ELR (cell line): ENCODE measurements at places on chromosomes 11 and 22.

GRCh38 chr11:134454146-134454690 is 42.2 kb upstream of the B3GAT1 start:
- no peak for DNase-seq

DNA sequence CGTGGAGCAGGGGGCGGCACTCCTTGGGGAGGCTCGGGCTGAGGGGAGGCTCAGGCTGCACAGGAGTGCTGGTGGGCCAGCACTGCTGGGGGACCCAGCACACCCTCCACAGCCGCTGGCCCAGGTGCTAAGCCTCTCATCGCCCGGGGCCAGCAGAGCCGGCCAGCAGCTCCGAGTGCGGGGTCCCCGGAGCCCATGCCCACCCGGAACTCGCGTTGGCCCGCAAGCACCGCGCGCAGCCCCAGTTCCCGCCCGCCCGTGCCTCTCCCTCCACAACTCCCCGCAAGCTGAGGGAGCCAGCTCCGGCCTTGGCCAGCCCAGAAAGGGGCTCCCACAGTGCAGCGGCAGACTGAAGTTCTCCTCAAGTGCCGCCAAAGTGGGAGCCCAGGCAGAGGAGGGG is 2266.8 kb downstream of the LRRC4C start:
- no peak for DNase-seq

GRCh38 chr11:34204396-34205279 is 99.2 kb downstream of the NAT10 start:
- peak; percentile 84 for DNase-seq

GRCh38 chr11:110422306-110422905 is 7.3 kb upstream of the FDX1 start:
- no peak for DNase-seq

DNA sequence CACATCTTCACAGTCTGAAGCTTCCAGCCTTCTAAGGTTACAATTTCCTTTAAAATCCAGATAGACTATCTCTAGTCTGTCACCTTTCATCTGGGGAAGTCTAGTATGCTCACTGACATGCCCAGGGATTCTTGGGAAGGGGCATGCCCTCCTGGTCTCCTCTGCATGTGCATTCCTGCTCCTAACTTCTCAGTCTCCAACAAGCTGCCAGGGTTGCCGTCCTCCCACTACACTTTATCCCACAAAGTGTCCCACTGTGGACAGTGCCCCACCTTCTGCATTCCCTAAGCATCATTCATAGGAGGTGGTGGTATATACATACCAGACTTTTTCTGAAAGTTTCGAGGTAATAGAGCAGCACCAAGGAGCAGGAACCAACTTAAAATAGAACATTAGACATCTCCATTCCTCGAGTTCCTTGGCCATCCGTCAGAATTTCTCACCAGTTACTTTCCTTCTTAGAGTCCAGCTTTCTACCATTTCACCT is 28.7 kb downstream of the EIF3F start:
- DNase-seq, result peak; percentile 53

- DNase-seq, result peak; percentile 43
Observed at GRCh38 chr11:65556470-65557279, 1.5 kb downstream of the LTBP3 start.

- DNase-seq, result no peak
Observed at GRCh38 chr11:74322667-74323066, 11.2 kb upstream of the P4HA3 start.

GRCh38 chr22:33240888-33241475 is 182.8 kb upstream of the SYN3 start:
- DNase-seq, result no peak

- no peak for DNase-seq
Observed at GRCh38 chr11:46894506-46894905, 23.8 kb downstream of the LRP4 start.

- no peak for DNase-seq
Observed at GRCh38 chr11:65557280-65558001, 718 bp downstream of the LTBP3 start.

GRCh38 chr22:22932512-22932941 is 44.9 kb downstream of the IGLL5 start:
- no peak for DNase-seq

DNA sequence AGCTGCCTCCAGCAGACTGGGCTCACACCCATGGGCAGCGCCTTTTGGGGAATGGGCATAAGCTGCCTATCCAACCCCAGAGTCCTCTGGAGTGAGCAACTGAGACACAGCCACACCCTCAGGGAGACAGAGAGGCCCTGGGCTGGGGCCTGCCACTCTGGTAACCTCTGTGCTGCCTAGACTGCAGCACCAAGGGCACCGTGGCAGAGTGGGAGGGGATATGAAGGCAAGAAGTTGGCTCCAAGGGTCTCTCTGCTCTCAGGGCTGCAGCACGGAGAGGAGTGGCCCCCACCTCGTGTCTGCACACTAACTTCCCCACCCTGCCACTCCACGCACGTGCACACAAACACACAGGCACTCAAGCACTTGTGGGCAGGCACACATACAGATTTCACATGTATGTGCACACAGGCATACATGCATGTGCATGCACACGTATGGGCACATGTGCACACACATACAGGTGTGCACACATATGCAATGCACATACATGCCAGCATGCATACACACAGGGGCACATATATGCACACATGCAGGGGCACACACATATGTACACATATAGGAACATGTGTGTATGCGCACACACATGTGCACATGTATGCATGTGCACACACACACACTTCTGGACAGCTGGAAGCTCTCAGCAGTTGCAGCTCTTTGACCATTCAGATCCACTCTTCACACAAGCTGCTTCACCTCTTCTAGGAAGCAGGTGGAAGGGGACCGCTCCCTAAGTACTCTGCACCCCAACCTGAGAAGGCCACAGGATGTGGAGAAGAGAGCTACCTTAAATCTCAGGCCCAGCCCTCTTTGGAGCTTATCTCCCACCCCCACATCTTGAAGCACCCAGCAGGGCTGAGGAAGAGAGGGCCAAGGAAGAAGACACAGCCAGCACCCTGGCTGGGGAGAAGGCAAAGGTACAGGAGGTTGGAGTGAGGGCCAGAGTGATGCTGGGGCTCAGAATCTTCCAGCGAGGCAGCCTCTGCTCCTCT is 4.3 kb downstream of the IGSF9B start:
- DNase-seq, result no peak

DNA sequence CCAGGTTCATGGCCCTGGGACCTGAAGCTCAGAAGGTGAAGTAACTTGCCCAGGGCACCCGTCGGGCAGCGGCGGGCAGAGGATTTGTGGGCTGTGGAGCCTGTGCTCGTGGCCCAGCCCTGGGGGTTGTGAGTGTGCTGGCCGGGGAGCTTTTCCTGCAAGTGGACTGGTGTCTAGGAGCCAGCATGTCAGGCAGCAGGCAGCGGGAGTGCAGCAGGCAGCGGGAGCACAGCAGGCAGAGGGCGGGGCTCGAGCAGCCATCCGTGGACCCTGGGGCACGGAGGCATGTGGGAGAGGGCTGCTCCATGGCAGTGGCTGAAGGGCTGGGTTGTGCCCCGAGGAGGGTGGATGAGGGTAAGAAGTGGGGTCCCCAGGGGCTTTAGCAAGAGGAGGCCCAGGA is 72.7 kb upstream of the PPP6R3 start:
- no peak for DNase-seq

DNA sequence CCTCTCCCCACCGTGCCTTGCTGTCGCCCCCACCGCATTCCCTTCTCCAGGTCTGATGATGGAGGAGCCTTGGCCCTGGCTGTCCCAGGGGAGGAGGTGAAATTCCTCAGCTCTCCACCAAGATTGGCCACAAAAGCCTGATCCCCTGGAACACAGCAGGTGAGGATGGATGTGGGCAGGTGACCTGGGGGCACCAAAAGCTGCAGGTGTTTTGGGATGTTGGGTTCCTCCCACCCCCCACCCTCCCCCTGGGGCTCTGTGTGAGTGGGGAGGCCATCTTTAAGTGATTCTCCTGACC is 639 bp downstream of the TRIOBP start:
- no peak for DNase-seq

DNA sequence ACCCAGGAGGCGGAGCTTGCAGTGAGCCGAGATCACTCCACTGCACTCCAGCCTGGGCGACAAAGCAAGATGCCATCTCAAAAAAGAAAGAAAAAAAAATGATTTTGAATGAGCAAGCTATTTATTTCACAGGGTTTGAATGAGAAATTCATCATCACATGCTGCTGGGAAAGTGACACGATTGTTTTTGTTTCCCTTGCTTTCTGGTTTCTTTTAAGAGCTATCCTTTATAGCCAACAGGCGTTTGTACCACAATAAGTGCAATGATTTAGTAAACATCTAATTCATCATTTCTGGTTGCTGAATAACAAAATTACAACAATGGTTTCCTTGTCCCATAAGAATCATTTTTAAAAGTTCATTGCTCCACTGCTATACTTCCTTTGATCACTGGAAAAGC is 129.9 kb downstream of the GUCY1A2 start:
- no peak for DNase-seq

GRCh38 chr11:110200241-110200640 is 96.2 kb downstream of the RDX start:
- peak; percentile 63 for DNase-seq

DNA sequence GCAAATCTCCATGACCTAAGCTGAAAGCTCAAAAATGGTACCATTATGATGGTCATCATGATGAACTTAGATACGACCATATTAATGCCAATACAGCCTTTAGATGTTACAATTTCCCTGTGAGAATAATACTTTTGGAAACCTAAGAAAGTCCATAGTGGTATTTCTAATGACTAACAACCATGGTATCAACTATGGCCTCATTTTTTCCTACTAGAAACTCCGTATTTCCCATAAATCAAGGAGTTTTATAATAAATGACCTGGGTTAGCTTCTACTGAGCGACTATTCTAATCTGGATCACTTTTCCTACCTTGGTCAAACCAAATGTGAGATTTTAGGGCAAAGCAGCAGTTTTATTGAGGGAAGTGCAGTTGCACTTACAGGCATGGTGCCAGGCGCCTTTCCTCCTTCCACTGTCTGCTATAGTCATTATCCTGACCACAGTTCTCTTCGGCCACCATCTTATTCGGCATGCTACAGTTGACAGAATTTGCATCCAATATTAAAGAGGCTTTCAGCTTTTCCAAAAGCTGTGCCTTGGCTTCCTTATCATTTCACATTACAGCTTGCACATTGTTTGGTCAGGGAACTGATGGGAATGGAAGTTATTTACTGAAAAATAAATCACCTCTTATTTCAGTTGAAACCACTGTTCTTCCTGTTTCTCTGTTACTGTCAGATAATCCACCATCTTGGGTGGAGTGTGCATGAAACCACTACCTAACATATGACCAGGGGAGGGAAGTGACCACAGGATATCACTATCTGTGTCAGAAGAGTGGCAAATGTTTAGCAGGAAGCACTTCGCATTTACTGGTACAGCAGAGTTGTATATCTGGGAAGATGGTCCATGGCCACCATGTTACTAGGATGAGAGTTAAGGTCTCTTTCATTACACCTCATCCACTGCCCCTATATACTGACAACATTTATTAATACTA is 74.5 kb upstream of the PICALM start:
- DNase-seq, result no peak

DNA sequence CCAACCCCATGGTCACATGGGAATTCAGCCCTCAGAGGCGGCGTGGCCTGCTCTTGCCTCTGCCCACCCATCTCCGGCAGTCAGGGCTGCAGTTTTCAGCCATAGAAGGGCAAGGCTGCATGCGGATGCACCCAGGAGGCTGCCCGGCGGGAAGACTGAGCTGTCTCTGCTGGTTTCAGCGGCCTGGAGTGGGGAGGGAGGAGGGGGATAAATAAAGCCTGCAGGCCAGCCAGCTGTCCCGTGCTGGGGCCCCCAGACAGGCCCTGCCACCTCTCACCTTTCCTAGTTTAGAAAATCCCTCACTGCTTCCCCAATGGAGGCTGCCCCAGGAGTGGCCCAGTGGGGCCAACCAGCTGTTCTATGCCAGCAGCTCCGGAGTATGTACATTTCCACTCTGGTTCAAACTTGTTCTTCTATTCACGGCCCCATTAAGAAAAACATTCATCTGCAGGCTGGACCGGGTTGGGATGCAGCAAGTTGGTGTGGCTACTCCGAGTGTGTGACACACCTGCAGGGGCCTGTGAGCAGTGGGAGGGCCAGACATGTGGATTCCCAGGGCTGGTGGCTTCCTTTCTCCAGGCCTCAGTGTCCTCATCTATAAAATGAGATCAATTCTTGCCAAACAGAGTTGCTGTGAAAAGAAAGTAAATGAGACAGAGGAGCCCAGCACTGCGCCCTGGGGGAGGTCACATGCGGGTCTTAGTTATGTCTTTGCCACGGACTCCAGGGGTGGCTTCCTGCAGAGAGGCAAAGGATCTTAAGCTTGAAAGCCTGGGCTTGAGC is 5.0 kb downstream of the MICALL1 start:
- DNase-seq, result no peak

GRCh38 chr22:23844739-23845202 is 6.0 kb upstream of the DERL3 start:
- no peak for DNase-seq

DNA sequence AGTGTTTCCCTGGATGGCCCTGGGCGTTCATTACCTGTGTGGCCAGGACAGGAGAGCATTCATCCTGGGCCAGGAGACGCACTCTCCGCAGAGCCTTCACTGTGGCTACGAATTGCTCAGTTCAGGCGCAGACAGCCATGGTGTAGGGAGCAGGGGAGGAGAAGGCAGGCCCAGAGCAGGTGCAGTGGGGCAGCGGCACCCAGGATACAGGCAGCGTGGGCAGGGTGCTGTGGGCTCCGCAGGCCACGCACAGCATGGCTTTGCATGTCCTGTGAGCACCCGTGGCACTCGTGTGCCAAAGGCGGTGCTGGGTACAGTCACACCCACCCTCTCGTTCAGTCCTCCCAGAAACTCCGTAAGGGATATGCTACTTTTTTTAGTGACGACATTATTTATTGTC is 124.2 kb upstream of the B3GAT1 start:
- no peak for DNase-seq

DNA sequence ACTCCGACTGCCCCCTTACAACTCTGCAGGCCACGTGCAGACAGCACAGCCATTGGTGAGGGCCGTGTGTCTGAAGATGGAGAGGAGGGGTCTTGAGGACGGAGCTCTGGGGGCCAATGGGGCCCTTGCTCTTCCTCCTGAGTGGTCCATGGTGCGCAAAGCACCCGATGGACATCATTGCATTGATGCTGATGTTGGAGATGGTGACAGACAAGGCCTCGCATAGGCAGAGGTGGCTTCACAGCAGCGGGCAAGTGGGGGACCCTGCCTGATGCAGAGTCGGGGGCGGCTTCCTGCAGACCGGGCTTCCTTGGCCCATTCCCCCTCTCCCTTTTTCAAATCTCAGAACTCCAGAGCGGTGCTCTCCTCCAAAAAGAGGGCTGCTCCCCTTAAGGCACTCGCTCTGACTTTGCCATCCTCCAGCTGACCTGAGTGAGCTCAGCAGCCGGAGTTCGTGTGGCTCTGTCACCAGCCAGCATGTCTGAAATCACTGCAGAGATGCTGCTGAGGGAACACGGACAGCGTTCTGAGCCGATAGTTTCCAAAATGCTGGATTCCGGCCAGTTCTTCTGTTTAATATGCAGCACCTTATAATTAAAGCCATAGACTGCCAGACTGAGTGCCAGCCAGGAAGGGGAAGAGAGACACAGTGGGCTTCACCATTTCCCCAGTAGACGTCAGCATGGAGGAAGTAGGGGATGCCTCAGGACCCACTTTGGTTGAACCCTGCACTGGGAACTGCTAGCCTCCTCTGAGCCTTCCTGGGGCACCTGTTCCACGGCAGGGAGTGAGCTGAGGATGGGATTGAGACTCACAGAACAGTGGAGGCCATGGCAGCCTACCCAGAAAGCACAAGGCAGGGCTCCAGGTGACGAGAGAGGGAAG is 278.2 kb downstream of the BRD1 start:
- no peak for DNase-seq
